Small intestine (tissue), 16 donors: ENCODE measurements at places on chromosomes 5 and 9.

DNA sequence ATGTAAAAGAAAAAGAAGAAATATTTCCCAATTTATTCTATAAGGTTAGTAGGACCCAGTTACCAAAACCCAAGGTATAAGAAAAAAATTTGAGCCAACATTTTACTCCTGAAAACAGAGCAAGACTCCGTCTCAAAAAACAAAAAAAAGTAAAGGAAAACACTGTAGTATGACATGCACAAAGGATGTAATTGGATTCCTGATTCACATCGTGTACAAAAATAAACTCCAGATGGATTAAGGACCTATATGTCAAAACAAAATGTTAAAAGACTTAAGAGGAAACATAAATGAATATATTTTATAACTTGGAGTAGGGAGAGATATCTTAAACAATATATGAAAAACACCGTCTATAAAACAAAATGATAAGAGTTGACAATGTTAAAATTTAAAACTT, 13.8 kb downstream of the PHYKPL start:
- no peak for DNase-seq

DNA sequence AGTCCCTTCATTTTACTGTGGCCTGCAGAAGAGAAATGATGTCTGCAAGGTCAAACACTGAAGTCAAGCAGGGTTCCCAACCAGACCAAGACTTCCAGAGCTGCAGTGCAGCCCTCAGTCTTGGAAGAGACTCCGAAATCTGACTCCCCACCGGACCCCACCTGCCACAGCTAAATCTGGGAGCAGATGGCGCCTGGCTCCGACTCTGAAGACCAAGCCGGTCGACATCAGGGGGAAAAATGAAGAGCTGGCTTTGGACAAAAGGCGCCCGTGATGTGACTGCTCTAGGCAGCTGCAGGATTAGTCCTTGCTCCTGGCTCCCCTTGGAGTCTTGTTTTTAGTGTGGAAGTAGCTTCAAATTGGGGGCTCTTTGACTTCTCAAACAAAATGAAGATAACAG, 72.4 kb upstream of the ZNF622 start:
- no peak for DNase-seq

- DNase-seq: no peak
Observed at GRCh38 chr5:79929095-79929494, 62.0 kb downstream of the MTX3 start.

DNA sequence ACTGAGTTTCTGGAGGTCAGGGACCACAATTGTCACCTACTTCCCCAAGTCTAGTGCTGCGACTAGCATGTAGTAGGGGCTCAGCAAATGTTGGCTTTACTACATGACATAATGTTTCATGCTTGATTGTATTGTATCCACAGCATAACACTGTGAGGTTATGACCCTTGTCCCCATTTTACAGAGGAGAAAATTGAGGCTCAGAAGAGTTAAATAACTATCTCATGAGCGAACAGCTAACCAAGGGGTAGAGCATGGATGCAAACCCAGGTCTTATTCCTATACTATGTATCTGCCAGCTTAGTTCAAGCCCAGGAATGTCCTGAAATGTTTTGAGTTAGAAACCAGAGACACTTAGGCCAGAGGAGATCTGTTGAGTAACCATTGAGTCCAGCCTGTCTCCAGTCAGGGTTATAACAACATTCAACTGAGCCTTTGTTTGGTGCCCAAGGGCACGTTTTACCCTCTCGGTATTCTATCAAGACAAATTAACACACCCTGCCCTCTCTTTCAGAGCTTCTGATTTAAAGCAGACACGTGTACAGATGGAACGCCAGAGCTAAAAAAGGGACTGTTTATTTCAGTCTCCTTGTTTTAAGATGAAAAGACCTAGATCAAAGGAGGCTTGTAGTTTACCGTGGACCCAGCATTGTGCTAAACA, 16.5 kb downstream of the ANGPTL2 start:
- DNase-seq: no peak

DNA sequence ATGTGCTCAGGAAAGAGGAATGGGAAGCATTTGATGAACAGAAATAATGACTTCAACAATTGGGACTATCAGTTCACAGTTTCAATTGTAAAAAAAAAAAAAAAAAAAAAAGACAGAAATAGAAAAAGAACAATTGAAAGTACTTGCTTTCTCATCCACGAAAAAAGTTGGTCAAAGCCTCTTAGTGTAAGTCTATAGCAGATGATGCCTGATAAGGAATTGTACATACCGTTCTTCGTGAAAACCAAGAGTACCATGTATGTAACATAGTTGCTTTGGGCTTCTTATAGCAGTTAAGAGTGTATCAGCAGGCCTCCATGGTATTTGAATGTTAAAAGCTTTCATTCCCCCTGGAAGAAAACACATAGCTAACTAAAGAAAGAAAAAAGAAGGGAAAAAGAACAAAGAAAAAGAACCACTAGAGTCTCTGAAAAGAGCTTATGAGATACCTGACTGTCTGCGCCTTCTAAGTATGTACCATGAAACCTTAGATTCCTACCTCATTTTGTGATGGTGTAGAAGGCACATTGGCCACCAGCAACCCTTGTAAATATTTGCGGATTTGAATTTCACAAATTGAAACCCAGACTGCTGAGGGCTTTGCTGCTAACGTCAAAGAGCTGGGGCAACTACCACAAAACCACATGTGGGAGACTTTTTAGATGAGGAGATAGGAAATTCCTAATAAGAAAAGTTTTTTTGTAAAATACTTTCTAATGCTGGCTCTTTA, 75.2 kb downstream of the TMC1 start:
- no peak for DNase-seq
